Left renal cortex interstitium (tissue), 4 donors: ENCODE measurements at places on chromosomes 16 and 17.

- no peak for DNase-seq
These were observed 17.2 kb upstream of the ADGRG1 start for GRCh38 chr16:57611181-57611580.

GRCh38 chr17:35214192-35214591 lies 20.0 kb upstream of the SLC35G3 start:
- DNase-seq = no peak

GRCh38 chr16:88347656-88348376 lies 34.9 kb upstream of the ZNF469 start:
- no peak for DNase-seq

GRCh38 chr17:74307984-74308773 lies 17.8 kb upstream of the KIF19 start:
- DNase-seq = no peak

GRCh38 chr16:81335669-81336068 lies 20.9 kb downstream of the GAN start:
- no peak for DNase-seq

- no peak for DNase-seq
These were observed 26.0 kb upstream of the NUDT16L1 start for GRCh38 chr16:4667203-4667963.
